Vagina (tissue), 2 donors: ENCODE measurements at places on chromosomes 3 and 15.

DNA sequence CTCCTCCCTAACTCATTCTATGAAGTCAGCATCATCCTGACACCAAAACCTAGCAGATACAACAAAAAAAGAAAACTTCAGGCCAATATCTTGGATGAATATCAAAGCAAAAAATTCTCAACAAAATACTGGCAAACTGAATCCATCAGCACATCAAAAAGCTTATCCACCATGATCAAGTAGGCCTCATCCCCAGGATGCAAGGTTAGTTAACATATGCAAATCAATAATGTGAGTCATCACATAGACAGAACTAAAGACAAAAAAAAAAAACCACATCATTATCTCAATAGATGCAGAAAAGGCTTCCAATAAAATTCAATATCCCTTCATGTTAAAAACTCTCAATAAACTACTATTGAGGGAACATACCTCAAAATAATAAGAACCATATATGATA, 306.8 kb upstream of the TMC3 start:
- no peak for DNase-seq

DNA sequence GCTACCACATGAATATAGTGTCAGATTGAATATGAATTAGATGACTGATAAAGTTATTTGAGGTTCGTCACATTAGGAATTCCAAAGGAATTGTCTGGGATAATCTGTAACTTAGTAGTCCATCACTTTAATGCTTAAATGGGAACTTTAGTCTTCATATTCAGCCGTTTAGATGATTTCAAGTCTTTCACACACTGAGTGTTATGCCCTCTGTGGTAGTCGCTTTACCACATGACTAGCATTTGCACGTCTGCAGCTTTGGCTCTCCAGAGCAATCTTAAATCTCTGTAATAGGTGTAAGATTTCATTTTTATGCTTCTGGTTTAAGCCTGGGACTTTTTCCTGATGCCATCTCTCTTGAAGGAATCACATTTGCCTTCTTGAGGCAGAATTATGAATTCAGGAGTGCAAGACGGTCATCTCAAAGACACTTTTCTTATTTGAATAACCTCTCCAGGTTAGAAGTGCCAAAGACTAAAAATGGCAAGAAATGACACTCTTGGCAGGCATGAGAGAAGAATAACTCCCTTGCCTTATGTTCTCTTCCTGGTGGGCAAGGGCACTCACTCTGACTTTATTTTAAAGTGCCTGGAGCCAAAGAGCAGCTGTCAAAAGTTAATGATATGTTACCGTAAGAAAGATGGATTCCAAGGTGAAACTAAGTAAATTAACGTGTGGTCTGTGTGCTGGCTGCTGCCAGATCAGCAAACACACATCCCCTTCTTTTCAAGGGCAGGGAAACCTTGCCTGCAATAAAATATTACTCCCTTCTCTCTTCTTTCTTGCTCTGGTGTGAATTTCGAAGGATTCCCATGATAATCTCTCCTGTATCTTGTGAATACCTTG, 153.3 kb downstream of the B3GALNT1 start:
- no peak for DNase-seq

DNA sequence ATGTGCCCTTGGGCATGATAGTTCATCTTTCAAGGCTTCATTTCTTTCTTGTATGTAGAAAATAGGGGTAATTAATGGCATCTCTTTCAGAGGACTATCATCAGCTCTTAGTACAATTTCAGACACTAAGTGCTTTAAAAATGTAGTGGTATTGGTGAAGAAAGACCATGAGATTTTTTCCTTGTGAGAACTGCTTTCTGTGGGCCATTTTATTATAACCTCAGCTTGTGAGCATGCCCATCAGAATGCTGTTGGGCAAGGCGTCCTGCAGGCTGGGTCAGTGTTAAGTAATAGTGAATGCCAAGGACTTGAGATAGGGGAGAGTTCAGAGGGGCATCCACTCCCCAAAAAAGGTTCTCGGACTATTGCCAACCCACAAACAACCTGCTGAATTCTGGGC, 187.9 kb downstream of the GHSR start:
- DNase-seq, result no peak

GRCh38 chr3:103167850-103168249, 733.0 kb downstream of the ZPLD1 start:
- no peak for DNase-seq

DNA sequence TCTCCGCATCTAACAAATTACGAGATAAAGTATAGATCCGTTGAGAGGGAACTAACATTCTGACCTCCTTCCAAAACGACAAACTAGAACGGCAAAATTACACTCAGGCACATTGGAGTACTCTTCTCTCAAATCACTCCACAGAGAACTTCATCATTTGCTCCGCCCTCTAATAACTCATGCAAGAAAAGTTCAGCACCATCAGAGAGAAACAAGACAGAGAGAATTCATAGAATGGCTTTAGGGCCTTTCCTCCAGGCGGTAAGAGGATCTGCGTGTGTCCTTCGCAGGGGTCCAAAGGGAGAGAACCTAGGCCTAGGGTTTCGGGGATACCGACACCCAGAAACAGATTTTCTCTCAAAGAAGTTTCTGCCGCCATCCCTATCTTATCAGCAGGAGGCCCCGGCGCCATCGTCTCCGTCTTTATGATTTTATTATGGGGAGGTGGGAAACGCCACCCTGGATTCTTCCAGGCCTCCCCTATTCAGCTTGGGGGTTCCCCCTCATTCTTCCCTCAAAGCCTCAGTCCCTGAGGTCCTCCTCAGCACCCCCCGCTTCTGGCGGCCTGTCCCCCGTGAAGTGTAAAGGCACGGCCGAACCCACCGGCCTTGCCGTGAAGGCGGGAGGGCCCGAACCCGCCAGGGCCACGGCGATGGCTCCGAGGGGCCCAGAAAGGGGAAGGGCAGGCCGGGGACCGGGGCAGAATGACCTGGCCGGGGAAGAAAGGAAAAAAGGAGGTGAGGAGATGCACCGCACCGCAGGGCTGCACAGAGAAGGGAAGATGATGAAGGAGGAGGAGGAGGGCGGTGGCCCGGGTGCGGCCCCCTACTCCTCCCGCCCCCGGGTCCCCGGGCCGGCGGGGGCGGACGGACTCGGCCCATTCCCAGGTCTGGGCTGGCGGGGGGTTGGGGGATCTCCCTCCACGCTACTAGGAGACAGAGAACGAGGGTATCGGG, 768 bp downstream of the UBXN7 start:
- no peak for DNase-seq

GRCh38 chr3:153617463-153617862, 455.4 kb downstream of the RAP2B start:
- DNase-seq, result no peak

GRCh38 chr3:71163198-71163918, 420.2 kb downstream of the FOXP1 start:
- no peak for DNase-seq

- DNase-seq, result no peak
Measured at GRCh38 chr3:159210336-159210735, 408.5 kb downstream of the MFSD1 start.

DNA sequence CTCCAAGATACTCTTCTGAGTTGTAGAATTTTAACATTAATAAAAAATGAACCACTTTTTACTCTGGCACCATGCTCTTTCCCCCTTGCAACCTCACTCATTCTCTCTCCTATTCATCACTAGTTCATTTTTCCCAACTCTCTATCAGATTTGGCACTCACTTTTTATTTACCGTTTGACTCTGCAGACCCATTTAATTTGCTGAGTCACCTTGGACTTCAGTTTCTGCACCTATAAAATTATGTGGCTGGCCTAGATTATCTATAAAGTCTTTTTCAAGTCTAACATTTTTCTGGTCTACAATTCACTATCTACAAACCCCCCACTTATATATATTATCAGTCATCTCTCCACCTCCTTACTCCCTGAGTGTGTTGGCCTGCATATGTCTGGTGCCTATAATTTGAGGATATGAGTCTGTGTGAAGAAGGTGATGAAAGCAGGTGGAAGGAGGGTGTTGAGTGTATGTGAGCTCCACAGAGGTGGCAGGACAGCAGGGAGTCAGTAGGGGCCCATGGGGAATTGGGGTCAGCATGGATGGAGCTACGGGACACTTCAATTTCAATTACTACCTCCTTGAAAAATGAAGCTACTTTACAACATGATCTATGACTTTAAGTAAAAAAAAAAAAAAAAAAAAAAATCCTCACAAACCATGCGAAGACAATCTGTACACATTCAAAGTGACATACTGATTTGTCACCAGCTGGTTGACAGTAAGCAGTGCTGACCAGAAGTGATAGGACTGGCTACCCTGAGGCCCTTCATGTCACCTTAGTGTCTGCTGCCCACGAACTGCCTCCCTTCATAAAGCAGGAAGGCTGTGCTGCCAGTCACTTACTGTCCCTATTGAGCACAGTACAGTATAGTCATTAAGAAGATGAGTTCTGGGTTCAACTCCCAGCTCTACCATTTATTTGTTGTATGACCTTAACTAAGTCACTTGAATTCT, 334.2 kb upstream of the IL12A start:
- no peak for DNase-seq

DNA sequence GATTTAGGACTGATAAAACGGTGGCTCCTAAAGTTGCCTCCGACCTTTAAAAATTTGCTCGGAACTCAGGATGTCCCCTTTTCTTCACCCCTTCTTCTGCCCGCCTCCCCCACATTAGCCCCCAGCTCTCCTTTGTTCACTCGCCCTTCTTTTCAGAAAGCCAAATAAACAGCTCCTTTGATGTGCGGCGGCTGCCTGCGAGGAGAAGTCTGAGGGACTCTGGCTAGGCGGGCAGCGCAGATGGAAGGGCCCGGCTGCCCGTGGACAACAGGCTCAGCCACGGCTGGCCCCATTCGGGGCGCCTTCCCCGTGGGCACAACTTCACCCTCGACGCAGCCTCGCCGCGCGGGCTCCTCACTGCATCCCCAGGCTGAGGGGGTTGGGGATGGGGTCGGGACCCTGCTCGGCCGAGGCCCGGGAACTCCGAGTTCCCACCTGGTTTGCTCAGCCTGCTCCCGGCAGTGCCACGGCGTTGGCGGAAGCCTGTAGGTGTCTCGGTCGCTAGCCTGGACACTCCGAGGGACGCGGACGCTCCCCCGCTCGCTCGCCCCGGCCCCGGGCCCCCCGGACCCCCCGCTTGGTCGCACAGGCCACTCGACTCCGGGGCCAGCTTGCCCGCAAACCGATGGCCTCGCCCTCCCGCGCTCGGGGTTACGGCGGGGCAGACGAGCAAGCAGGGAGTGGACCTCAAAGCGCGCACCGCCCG, 897 bp upstream of the TLE3 start:
- no peak for DNase-seq

GRCh38 chr15:51025454-51025846, 69.3 kb downstream of the TNFAIP8L3 start:
- DNase-seq, result no peak

- DNase-seq, result no peak
Measured at GRCh38 chr3:134320749-134321148, 53.5 kb downstream of the AMOTL2 start.

GRCh38 chr3:51559411-51559888, 20.9 kb downstream of the RAD54L2 start:
- no peak for DNase-seq

- DNase-seq, result no peak
Measured at GRCh38 chr15:51494411-51495314, 127.9 kb downstream of the DMXL2 start.

- no peak for DNase-seq
Measured at GRCh38 chr15:47340571-47340920, 376.8 kb upstream of the SEMA6D start.

GRCh38 chr15:70309716-70310115, 212.0 kb upstream of the TLE3 start:
- DNase-seq, result no peak

DNA sequence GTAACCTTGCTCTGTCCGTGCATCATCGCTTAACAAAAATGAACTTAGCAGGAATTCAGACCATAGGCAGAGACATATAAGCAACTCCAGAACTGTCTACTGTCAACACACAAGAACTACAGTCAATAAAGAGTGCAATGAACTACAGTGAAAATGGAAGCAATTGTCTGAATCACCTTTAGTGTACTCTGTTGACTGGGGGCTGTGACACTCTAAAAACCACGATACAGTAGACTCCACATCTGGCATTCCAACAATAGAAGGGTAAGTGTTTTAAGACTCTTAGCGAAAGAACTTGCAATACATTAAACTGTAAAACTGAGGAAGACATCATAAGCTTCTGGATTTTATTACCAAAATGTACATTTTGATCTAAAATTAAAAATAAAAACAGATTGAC, 347.3 kb downstream of the ZBTB20 start:
- no peak for DNase-seq

- no peak for DNase-seq
Measured at GRCh38 chr3:18351069-18351628, 74.0 kb downstream of the SATB1 start.

DNA sequence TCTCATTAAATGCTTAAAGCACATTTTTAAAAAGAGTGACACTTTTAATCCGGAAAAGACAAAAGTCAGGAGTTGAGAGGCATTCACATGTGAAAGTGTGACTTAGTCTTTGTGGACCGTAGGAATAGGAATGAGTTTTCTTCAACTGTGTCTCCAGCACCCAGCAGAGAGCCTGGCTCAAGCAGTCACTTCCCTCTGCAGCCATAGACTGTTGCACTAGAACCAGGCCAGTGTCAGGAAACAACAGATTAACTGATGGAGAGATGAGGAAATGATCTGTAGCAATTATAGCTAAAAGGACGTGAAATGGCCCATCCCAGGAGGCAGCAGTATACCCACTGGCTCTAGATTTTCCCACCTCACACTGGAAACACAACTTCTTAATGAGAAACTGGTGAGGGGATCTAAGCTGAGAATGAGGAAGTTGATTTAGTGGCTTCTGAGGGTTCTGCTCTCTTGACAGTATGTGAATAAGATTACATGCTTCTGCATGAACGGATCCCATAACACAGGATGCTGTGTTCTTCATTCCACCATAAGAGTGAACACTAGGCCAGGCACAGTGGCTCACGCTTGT, 19.8 kb downstream of the CFAP92 start:
- DNase-seq, result no peak

- no peak for DNase-seq
Measured at GRCh38 chr15:90872486-90873184, 4.2 kb downstream of the FURIN start.

DNA sequence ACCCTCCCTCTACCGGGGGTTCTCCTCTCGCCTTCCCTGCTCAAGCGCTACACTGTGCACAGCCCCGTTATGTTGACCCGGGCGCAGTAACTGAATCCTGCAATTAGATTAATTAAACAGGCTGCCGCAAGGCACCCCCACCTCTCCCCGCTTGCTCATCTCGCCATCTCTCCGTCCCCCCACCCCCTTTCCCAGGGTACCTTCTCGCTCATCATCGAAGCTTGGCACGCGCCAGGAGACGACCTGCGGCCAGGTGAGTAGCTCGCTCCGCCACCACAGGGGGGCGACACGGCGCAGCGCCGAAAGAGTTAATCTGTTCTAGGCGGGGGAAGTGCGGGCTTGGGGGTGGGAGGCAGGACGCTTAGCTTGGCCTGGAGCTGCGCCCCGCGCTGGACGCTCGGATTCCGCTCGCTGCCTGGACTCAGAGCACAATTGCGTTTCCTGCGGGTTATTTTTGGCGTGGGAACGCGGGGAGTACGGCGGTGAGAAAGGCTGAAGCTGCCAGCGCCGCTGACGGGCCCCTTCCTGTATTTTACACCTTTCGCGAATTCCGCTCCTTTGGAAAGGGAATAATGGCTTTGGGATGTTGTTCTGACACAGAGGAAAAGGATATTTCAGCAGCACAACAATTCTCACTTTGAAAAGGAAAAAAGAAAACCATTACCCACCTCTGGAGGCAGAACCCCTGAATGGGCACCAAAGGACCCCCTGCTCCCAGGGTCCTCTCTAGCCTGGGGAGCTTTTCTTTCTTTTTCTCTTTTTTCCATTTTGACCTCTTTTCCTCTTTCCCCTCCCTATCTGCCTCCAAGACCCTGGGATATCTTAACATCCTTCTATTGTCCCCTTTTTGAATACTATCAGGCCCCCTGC, 1.5 kb downstream of the DLL4 start:
- no peak for DNase-seq
